T-cell (primary cell): ENCODE measurements at places on chromosomes 6 and 20. TPM values are rescaled to one million over a fixed set of nuclear protein-coding genes. Genes with fewer than 3 reads are reported as not detected.
A peak's percentile ranks its signal among the peaks of the same experiment; 100 is the strongest.

Gene HLA-DPA1
- 46.0 TPM for total RNA-seq

Gene KCNQ2
- 0.19 TPM for total RNA-seq

GRCh38 chr6:159257846-159258245, 88.6 kb downstream of the FNDC1 start:
- H3K27me3 ChIP-seq, result peaks cover 19% of the 10 kb centered on the region
- H3K4me3 ChIP-seq, result no peak overlapping the region
- H3K36me3 ChIP-seq, result no peaks in the 10 kb centered on the region

DNA sequence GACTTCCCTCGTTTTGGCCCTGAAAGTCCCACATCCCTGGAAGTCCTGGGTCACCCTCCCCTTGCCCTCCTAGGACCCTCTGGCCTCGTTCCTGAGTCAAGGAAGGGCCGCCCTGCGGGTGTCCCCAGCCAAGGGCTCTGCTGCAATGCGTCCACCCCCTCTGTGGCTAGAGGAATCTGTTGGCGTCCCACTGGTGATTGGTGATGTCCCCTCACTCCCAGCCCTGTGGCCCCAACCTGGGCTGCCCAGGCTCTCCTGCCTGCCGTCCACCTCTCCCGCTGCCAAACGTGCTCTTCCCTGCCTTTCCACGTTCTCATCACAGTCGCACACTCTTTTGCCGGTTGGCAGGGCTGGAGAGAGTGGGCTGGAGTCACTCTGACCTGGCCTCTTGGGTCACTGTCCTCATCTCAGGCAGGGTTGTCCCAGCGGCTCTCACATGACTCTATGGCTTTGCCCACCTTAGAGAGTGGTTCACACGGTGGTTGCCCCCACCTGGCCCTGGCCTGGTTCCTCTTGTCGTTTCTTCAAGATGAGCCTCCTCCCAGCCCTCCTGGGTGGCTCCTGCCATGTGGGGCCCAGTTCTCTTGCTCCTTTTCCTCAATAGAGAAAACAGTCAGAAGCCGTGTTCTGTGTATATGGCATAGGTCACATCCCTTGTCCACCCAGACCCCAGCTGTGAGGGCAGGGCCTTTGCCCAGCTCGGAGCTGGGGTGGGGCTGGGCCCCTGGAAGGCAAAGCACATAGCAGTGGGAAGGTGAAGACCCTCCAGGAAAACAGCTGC, 100.9 kb downstream of the TMEM242 start:
- H3K4me3 ChIP-seq, result no peak overlapping the region
- no peak overlapping the region for H3K27ac ChIP-seq
- no peaks in the 10 kb centered on the region for H3K36me3 ChIP-seq
- H3K27me3 ChIP-seq, result peaks cover 13% of the 10 kb centered on the region

GRCh38 chr6:136157743-136158142, 92.4 kb downstream of the MTFR2 start:
- no peaks in the 10 kb centered on the region for H3K36me3 ChIP-seq
- no peaks in the 10 kb centered on the region for H3K4me1 ChIP-seq
- no peak overlapping the region for H3K27ac ChIP-seq

DNA sequence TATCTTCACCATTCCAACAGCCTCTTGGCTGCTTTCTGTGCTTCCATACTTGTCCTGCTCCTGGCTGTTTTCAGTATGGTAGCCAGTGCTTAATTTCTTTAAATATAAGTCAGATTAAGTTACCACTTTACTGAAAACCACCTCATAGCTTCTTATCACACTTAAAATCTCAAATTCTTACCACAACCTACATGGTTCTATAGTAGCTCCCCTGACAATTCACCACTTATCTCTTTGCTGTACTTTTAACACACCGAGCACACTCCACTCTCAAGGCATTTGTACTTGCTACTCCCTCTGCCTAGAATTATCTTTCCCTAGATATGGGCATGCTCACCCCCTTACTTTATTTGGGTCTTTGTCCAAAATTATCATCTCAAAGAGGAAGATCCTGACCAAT, 369.0 kb downstream of the TENT5A start:
- H3K4me3 ChIP-seq, result no peak overlapping the region
- no peaks in the 10 kb centered on the region for H3K27me3 ChIP-seq
- no peak for DNase-seq
- no peaks in the 10 kb centered on the region for H3K36me3 ChIP-seq
- no peak overlapping the region for H3K27ac ChIP-seq

Gene FKBP1C
- 0.35 TPM for total RNA-seq

- H3K4me3 ChIP-seq, result no peak overlapping the region
- no peaks in the 10 kb centered on the region for H3K4me1 ChIP-seq
- DNase-seq, result peak; percentile 9
- H3K27me3 ChIP-seq, result peaks cover 2% of the 10 kb centered on the region
These were observed 44.7 kb downstream of the MCUR1 start for GRCh38 chr6:13769655-13770053.

- peaks cover 6% of the 10 kb centered on the region for H3K4me1 ChIP-seq
- peak; percentile 48 for DNase-seq
- peak overlapping the region; percentile 52 for H3K27ac ChIP-seq
- H3K36me3 ChIP-seq, result peaks cover 23% of the 10 kb centered on the region
- H3K27me3 ChIP-seq, result no peaks in the 10 kb centered on the region
These were observed 45.2 kb downstream of the THEMIS start for GRCh38 chr6:127855542-127856159.

Gene TP53INP2
- 56.7 TPM for total RNA-seq

Gene OR2J3
- total RNA-seq, result not detected

Gene FOXA2
- total RNA-seq, result 0.13 TPM

- H3K4me3 ChIP-seq, result no peak overlapping the region
- no peak for DNase-seq
- no peaks in the 10 kb centered on the region for H3K27me3 ChIP-seq
- H3K27ac ChIP-seq, result no peak overlapping the region
- no peaks in the 10 kb centered on the region for H3K36me3 ChIP-seq
These were observed 25.3 kb downstream of the ANKS1A start for GRCh38 chr6:34914358-34914757.

DNA sequence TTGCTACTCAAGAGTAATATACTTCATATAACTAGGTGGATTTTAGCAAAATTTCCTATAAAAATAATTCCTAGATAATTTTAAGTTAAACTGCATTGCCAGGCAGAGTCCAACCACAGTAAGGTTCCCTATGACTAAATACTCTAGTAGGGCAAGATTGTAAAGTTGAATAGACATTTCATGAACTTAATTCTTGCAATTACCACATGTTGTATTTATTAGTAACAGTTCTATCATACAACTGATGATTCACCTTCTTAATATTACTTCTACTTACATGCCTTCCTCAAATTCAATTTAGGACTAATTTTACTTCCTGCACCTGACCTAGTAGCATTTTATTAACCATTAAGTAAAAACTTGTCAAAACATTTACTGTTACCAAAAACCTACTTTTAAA, 266.7 kb upstream of the THEMIS start:
- H3K4me1 ChIP-seq, result no peaks in the 10 kb centered on the region
- no peaks in the 10 kb centered on the region for H3K36me3 ChIP-seq
- no peaks in the 10 kb centered on the region for H3K27me3 ChIP-seq

GRCh38 chr6:621931-622330, 35.0 kb downstream of the HUS1B start:
- H3K27me3 ChIP-seq, result no peaks in the 10 kb centered on the region
- H3K4me1 ChIP-seq, result no peaks in the 10 kb centered on the region
- peaks cover 6% of the 10 kb centered on the region for H3K36me3 ChIP-seq
- no peak for DNase-seq
- H3K4me3 ChIP-seq, result no peak overlapping the region

DNA sequence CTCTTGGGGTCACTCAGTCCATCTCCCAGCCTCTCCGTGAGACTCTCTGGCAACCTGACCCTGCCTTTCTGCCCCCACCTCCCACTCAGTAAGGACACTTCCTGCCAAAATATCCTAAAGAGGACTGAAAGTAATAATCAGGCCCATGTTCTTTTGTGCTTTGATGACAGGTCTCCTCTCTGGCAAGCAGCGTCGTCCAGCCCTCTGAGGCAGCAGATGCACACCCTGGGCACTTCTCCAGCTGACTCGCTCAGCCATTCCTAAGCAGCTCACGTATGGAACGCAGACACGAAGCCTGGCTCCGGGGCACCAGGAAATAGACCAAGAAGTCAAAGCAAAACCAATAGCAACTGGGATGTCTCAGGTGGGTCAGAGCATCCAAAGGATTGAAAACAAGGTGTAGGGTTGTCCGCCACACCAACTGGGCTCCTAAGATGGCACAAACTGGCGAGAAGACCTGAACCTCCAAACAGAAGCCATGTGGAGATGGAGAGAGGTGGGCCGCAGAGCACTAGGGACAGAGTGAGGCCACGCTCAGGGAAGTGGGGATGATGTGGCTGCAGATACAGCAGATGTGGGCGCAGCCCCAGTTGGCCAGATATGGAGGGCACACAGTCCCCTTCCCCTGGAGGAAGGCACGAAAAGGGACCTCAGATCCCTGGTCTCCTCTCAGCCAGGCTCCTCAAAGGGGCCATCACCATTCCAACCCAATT, 99.3 kb downstream of the PRND start:
- no peak overlapping the region for H3K27ac ChIP-seq
- no peaks in the 10 kb centered on the region for H3K27me3 ChIP-seq
- H3K4me3 ChIP-seq, result peak overlapping the region; percentile 11
- peaks cover 4% of the 10 kb centered on the region for H3K36me3 ChIP-seq

Gene DEF6
- 298 TPM for total RNA-seq

Gene CCN6
- not detected for total RNA-seq

Gene IYD
- total RNA-seq, result not detected

DNA sequence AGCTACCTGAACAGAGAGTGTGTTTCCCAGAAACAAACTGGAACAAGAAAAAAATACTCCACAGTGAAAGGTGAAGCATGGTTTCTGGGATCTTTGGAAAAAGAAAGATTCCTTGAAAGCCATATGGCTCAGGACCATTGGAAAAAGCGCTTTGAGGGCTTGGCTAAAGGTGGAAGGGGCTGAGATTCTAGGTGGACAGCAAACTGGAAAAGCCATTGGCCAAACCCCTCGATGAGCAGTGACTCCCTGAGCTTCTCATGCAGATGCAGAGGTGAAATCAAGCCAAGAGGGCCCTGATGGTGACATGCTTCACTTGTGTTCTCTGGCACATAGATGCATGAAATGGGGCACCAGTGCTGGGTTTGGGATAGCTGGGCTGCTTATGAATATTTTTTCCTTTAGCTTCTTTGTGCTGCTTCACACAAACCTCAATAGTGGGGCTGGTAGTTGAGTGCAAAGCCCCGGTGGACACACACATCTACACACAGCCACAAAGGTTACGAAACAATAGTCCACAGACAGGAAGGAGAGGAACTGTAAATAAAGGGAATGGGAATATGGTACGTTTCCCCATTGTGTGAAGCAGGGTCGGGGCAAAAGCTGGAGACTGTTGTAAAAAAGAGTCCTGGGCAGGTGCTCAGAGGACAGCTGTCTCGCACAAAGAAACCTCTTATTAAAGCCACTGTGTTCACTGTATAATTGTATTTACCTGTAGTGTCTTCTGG, 117.8 kb downstream of the FOXA2 start:
- H3K27ac ChIP-seq, result no peak overlapping the region
- H3K36me3 ChIP-seq, result no peaks in the 10 kb centered on the region
- H3K4me1 ChIP-seq, result no peaks in the 10 kb centered on the region
- H3K27me3 ChIP-seq, result no peaks in the 10 kb centered on the region

Gene XKR7
- not detected for total RNA-seq

GRCh38 chr6:151044465-151045441, 179.3 kb downstream of the MTHFD1L start:
- H3K4me3 ChIP-seq, result no peak overlapping the region
- DNase-seq, result no peak
- H3K36me3 ChIP-seq, result no peaks in the 10 kb centered on the region
- no peaks in the 10 kb centered on the region for H3K4me1 ChIP-seq
- no peaks in the 10 kb centered on the region for H3K27me3 ChIP-seq

- DNase-seq, result no peak
- H3K27me3 ChIP-seq, result no peaks in the 10 kb centered on the region
- H3K4me3 ChIP-seq, result no peak overlapping the region
- no peaks in the 10 kb centered on the region for H3K4me1 ChIP-seq
- H3K27ac ChIP-seq, result no peak overlapping the region
- H3K36me3 ChIP-seq, result no peaks in the 10 kb centered on the region
These were observed 683.7 kb upstream of the ID4 start for GRCh38 chr6:19153270-19153980.

Gene CRISP3
- not detected for total RNA-seq

- no peaks in the 10 kb centered on the region for H3K4me1 ChIP-seq
- H3K27ac ChIP-seq, result no peak overlapping the region
- DNase-seq, result no peak
- H3K36me3 ChIP-seq, result no peaks in the 10 kb centered on the region
- H3K4me3 ChIP-seq, result no peak overlapping the region
- no peaks in the 10 kb centered on the region for H3K27me3 ChIP-seq
These were observed 596.0 kb downstream of the COL12A1 start for GRCh38 chr6:74609871-74610270.

- H3K27me3 ChIP-seq, result no peaks in the 10 kb centered on the region
- H3K36me3 ChIP-seq, result no peaks in the 10 kb centered on the region
These were observed 28.7 kb downstream of the ANKS1A start for GRCh38 chr6:34917626-34918285.

- H3K4me1 ChIP-seq, result no peaks in the 10 kb centered on the region
- H3K27ac ChIP-seq, result no peak overlapping the region
- H3K4me3 ChIP-seq, result no peak overlapping the region
- DNase-seq, result peak; percentile 38
These were observed 173.4 kb downstream of the PLCB1 start for GRCh38 chr20:8305449-8305978.

DNA sequence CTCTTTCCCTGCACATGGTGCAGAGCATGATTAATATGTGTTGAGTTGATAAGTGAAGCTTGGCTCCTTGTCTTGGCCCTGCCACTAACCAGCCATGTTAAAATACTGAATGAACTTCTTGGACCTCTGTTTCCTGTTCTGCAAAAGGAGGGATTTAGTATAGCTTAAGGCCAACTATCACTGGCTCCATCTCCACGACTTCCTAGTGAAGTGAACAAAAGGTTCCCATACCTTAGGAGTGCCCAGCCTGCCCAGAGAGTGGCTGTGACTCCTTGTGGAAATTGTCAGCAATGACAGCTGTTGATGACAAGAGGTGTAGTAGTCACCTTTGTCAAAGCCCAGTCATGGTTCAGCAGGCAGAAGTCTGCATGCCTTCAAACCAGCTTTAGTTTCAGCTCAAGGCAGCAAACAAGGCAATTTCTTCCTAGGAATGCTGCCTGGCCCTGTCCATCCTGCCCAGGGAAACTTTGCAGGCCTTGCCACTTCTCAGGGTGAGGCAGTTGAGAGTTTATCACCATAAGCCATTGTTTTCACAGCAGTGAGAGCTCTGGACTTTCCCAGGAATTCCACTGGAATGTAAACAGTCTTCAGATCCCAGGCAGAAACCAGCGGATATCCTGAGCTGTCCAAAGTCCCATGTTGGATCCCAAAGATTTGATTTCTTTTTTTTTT, 169.7 kb upstream of the TNFAIP3 start:
- peaks cover 11% of the 10 kb centered on the region for H3K4me1 ChIP-seq
- H3K27me3 ChIP-seq, result peaks cover 8% of the 10 kb centered on the region
- no peak overlapping the region for H3K4me3 ChIP-seq
- no peaks in the 10 kb centered on the region for H3K36me3 ChIP-seq
- DNase-seq, result no peak
- no peak overlapping the region for H3K27ac ChIP-seq

Gene HRH3
- total RNA-seq, result not detected

GRCh38 chr6:21522143-21522747, 71.3 kb upstream of the SOX4 start:
- H3K27me3 ChIP-seq, result no peaks in the 10 kb centered on the region
- no peaks in the 10 kb centered on the region for H3K36me3 ChIP-seq
- no peak for DNase-seq
- H3K4me3 ChIP-seq, result no peak overlapping the region
